ENCODE measurements at places on chromosomes 2 and 18.

DNA sequence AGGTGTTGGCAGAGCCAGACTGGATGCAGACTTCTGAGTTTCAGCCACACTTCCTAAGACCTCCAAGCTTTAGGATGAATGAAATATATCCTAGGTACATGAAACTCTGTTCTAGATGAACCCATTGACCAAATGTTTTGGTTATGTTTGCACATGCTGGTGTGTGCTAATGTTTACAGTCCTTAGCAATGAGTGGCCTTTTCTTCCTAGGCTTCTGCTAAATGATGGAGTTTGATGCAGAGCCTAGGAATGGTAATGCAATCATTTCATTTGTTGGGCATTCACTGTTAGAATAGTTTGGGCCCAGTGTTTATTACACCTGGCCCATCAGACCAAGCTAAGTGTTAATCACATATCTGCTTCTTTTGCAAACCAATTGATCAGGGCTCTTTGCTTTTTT, 464.7 kb downstream of the MEIS1 start:
- no peak for DNase-seq

- no peak for DNase-seq
Observed at GRCh38 chr18:56662502-56662901, 11.3 kb downstream of the WDR7 start.

DNA sequence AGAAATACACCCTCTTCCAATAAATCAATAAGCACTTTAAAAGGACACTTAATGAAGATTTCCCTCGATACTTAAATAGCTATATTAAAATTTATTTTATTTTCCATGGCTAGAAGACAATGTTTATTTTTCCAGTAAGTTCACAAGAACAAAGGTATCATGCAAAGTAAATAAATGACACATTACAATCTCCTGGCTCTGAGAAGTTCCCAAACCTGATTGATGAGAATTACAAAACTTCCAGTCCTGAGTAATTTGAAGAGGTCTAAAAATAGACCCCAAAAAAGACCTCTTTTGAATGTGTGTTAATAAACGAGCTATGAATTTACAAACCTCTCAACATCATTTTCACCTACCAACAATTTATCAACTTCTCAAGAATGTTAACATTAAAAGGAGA, 1.5 kb upstream of the PEX13 start:
- DNase-seq: no peak

DNA sequence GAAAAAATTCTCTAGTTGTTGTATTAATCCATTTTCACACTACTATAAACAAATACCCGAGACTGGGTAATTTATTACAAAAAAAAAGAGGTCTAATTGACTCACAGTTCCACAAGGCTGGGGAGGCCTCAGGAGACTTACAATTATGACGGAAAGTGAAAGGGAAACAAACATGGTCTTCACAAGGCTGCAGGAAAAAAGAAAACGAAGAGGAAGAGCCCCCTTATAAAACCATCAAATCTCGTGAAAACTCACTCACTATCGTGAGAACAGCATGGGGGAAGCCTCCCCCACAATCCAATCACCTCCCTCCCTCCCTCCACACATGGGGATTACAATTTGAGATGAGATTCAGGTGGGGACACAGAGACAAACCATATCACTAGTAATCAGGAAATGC, 61.7 kb upstream of the SPTBN1 start:
- no peak for DNase-seq

DNA sequence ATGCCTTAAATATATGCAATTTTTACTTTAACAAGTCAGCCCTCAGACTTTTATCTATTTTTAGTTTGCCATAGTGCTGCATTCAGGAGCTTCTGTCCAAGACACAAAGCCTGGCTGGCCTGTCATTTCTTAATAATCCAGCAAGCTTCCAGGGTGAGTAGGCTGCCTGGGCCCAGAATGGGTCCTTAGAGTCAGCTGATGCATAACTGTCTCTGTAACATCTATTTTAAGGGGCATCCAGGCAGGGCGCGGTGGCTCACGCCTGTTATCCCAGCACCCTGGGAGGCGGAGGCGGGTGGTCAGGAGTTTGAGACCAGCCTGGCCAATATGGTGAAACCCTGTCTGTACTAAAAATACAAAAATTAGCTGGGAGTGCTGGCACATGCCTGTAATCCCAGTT, 11.8 kb upstream of the GNLY start:
- peak; percentile 26 for DNase-seq

- DNase-seq: no peak
Observed at GRCh38 chr2:102336502-102336945, 19.1 kb upstream of the IL18R1 start.

GRCh38 chr2:72695676-72696075, 130.2 kb downstream of the EXOC6B start:
- no peak for DNase-seq

DNA sequence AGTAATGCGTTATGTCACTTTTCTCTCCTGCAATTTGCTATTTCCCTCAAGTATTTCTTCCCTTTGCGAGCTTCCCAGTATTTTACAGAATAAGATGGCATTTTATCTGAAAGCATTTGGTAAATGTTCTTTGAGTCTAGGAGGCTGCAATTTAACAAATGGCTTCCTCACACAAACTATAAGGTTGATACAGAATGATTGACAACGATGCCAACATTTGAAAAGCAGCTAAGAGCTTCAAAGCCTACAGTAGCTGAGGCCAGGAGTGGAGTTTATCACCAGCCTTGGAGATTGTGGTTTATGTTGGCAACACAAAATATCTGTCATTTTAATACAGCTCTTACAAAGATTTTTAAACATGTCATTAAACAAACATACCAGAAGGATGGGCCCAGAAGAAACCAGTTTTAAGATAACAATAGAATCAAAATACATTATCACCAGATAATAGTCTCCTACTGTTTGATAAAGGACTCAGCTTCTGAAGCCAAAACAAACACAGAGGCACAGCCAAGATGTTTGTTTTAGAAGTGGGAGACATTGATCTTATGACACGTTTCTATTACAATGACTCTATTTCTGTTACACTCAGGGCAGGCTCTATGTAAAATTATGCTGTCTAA, 711.4 kb upstream of the ACVR2A start:
- peak; percentile 32 for DNase-seq

DNA sequence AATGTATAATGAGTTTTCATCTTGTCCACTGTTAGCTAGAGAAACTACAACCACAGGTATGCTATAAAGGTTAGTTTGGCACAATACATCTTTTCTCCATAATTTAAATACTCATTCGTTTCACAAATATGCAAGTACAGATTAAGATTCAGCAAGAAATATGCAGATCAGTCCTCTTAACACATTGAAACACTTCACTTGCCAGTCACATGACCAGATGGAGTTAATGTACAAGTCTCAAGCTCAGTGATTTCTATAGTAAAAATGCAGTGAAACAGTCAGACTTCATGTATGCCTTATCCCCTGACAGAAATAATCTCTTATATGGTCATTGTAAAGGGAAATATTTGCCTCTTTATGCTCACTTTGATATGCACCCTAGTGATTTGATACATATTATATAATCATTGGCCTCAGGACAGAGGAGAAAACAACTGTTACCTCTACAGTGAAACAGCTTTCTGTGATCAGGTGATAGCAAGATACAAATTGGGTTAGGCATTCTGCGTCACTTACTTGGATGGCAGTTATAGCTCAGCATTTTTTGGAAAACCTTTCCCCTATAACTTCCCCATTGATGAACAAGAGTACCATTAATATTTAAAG, 104.6 kb downstream of the TCF4 start:
- DNase-seq: no peak

DNA sequence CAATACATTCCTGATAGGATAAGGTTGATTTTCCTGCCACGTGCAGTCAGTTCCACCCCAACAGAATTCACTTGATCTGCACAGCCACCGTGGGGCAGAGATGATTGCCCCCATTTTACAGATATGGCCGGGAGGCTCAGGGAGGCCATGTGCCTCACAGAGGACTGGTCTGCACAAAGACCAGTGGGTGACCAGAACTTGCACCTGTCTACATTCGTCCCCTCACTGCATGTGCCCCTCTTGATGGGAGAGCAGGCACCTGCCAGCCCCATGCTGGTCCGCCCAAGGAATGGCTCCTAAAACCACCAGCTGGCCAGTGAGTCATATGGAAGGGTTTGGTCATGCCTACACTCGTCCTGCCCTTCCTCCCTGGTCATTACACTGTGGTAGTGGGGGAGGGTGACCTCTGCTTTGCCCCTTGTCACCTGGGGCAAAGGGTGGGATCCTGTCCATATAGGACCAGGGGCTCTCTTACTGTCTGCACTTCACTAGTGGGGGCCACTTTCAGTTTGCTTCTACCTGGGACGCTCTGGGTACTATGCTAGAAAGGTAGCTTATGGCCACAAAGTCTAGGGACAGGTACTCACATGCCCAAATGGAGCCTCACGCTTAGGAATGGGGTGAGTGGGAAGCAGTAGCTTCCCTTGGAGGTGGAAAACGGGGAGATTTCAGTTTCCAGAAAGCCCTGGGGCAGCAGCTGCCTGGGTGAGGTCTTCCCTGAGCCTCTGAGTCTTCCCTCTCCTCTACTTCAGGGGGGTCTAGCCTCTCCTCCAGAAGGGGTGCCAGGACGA, 14.7 kb downstream of the RRM2 start:
- no peak for DNase-seq

- DNase-seq: no peak
Observed at GRCh38 chr2:208255557-208256106, 761 bp upstream of the IDH1 start.

GRCh38 chr2:44086629-44087028, 82.0 kb upstream of the PPM1B start:
- DNase-seq: no peak

DNA sequence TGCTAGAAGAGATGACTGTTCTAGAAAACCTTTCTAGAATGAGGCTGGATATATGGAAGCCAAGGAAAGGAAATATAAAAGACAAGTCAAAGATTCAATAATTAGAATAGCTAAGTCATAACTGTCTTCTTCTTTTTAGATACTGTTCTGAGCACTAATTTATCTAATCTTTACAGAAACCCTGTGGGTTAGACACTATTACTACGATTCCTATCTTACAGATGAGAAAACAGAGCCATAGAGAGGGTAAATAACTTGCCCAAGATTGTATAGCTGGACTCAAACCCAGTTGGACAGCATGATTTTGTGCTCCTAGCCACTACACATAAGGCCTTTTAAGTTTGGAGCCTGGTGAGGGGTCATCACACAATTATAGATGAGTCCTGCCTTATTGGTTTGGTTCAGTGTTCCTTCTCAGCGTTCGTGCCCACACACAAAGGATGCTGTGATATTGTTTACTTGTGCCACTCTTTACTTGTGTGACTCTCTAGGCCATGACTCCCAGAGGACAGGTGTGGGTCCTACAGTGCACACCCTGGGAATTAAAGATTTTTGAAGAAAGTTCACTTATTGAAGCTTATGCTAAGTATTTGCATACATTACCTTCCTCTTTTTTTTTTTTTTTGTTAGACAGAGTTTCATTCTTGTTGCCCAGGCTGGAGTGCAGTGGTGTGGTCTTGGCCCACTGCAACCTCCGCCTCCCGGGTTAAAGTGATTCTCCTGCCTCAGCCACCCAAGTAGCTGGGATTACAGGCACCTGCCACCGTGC, 153.7 kb downstream of the PRKCE start:
- DNase-seq: no peak

DNA sequence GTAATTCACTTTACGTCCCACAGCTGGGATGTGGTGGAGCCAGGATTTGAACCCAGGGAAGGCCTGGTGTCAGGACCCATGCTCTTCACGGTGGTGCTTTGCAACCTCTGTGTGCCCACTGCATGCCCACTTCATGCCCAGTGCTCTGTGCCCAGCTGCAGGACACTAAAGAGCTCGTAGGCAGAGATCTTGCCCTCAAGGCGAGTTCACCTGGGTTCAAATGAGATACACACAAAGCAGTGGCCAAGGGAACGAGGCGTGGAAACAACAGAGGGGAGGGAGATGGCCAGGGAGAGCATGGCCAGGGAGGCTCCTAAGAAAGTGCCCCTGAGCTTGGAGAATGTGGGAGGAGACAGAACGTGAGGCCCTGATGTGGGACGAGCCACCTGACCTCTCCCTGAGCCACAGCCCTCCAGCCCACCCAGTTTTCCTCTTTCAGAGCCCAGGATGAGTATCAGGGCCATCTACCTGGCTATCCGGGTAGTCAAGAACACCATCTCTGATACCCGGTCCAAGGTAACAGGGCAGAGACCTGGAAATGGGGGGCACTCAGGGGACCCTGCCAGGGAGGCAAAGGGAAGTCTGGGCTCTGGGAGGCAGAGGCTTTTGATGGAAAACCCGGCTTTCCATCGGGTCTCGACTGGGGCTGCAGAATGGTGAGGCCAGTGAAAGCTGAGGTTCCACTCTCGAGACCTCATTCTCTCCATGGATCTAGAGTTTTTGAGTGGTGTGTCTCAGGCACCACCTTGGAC, 20.4 kb downstream of the MROH2A start:
- no peak for DNase-seq

DNA sequence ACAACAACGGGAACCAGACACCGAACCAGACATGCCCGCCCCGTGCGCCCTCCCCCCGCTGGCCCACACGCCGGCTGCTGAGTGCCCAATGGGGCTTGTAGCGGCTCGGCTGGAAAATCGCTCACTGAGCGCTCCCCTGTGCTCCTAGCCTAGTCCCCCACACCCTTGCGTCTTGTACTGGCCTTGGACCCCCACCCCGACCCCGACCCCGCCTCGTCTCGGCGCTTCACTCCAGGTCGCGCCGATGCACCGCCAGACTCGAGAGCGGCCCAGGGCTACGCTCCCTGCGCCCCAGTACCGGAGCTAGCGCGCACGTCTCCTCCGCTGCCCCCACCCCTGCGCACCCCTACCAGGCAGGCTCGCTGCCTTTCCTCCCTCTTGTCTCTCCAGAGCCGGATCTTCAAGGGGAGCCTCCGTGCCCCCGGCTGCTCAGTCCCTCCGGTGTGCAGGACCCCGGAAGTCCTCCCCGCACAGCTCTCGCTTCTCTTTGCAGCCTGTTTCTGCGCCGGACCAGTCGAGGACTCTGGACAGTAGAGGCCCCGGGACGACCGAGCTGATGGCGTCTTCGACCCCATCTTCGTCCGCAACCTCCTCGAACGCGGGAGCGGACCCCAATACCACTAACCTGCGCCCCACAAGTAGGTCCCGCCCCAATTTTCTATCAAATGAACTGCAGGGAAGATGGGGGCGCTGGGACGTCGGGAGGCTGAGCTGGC, 1.5 kb downstream of the GAD1 start:
- DNase-seq: no peak

GRCh38 chr18:57624988-57625387, 3.4 kb upstream of the NARS1 start:
- peak; percentile 52 for DNase-seq

DNA sequence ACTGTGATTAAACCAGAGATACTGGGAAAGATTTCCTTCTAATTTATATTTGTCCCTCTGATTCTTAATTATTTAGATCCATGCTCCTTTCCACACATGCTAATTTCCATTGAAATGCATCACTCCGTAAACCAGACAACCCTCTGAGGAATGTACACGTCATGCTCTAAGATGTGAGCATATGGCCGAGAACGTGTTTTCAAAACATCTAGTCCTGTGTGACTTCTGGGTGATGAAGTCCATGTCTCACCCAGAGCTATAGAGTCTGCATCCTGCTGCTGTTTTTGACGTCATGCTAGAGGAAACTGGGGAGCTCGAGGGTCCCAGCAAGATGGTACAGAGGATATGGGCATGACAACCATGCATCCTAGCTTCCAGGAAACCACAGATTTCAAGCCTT, 53.6 kb downstream of the CAPN13 start:
- DNase-seq: no peak
